ENCODE measurements at places on chromosomes 16 and 17.
A peak's percentile ranks its signal among the peaks of the same experiment; 100 is the strongest.

DNA sequence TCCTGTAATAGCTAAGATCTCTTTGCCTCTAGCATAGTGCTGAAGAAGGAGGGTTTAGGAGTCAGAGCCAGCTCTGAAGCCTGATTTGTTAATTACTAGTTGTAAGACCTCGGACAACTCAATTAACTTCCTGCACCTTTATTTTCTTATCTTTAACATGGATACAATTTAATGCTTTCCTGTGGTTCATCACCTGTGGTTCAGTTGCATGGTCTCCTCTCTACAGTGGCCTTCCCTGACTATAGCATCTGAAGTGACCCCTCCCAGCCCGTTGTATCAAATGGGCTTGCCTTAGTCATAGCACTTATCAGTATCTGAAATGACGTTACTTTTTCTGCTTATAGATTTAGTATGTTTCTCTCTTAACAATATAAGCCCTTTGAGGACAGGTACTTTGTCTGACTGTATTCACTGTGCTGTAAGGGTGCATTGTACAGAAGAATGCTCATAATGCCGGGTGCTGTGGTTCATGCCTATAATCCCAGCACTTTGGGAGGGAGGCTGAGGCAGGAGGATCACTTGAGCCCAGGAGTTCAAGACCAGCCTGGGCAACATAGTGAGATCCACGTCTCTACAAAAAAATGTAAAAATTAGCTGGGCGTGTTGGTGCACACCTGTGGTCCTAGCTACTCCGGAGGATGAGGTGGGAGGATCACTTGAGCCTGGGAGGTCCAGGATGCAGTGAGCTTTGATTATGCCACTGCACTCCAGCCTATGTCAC, 2.6 kb upstream of the NDE1 start:
- DNase-seq: no peak

DNA sequence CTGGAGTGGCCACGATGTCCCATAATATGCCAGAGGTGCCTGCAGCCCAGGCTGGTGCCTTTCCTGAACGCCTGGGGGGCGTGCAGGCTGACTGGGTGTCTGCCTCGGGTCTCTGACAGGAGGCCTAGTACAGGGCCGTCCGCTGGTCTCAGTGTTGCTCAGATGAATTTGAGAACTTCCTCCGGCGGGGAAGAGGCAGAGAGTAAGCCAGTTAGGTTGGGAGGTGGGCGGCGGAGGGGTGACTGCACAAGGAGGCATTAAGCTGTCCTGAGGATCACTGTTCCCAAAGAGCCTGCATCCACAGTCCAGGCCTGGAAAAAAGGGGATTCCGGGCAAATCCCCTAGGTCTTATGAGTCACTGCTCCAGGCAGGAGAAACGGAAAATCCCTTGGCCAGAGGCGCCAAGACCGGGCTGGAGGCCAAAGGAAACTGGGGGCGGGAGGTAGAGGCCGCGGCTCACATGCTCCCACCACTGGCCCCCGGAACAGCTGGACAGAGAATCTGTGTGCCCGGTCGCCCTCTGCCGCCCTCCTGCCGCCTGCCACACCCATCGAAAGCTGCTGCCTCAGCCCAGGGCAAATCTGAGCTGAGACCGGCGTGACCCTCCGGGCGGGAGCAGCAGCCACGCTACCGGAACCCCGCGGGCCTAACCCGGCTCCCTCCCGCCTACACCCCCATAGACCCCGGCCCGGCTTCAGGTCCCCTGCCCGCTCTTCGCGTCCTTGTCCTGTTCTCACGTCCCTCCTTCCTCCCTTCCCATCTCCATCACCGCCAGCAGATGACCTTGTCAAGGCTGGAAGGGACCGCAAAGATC, 1.2 kb downstream of the TRIM47 start:
- no peak for DNase-seq

DNA sequence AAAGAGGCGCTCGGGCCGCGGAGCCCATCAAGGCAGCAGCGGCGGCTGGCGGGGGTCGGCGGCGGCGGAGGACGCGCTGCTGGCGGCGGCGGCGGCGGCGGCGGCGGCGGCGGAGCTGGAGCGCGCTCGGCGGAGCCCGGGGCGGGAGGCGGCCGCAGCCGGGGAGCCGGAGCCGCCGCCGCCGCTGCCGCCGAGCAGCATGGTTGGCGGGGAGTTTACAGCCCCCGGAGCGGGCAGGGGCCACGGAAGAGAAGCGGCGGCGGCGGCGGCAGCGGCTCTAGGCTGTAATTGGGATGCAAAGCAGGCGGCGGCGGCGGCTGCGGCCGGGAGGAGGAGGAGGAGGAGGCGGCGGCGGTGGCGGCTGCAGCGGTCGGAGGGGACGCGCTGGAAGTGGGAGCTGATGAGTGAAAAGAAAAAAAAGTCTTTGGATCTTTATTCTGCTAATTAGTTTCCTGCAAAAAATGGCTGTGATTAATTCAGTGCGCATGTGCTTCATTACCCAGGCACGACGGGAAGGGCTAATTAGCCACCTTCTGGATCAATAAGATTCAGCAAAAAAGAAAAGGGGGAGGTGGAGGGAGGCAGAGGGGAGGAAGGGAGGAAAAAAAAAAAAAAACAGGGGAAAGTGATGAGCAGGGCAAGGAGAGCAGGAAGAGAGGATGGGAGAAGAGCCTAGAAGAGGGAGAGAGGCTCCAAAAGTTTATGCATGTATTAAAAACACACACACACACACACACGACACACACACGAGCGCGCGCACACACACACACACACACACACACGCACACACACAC, 10.9 kb upstream of the ZFHX3 start:
- DNase-seq: no peak

GRCh38 chr17:80619535-80620235, 75.0 kb downstream of the RPTOR start:
- DNase-seq: no peak

- peak; percentile 13 for DNase-seq
Measured at GRCh38 chr16:19071811-19072777, 4.7 kb downstream of the COQ7 start.

DNA sequence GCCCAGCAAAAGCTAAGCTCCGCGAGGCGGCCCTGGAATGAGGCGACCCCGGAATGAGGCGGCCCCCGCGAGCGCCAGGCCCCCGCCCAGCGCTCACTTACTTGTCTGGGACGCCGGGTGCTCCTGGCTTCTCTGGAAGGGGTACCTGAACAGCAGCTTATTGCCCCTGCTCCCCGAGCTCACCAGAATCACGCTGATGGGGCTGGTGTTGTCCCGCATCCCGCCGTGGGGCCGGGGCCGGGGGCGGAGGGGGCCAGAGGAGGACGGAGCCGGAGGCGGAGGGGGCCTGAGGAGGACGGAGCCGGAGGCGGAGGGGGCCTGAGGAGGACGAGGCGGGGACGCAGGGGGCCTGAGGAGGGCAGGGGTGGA, 440 bp downstream of the NPRL3 start:
- DNase-seq: no peak

DNA sequence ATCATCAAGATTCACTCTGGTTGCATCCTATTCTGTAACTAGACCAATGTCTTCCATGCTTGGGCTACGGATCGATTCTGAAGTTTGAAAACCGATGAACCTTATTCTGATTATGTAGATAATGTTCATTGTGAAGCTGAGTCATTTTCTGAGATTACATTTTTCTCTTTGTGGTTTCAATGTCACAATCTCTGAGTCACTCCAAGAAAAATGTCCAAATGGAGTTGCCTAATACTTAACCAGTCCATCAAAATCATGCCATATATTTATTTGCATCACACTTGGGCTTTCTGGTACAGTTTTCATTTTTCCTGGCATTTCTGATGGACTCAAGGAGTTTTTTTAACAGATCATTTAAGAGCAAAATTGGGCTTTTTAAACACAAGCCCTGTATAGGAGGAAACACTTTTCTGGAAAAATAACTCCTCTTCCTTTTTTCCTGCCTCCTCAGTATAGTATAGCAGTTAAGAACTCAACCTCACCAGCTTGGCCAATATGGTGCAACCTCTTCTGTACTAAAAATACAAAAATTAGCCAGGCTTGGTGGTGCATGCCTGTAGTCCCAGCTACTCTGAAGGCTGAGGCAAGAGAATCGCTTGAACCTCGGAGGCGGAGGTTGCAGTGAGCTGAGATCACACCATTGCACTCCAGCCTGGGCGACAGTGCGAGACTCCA, 17.5 kb downstream of the CACNG3 start:
- DNase-seq: no peak

DNA sequence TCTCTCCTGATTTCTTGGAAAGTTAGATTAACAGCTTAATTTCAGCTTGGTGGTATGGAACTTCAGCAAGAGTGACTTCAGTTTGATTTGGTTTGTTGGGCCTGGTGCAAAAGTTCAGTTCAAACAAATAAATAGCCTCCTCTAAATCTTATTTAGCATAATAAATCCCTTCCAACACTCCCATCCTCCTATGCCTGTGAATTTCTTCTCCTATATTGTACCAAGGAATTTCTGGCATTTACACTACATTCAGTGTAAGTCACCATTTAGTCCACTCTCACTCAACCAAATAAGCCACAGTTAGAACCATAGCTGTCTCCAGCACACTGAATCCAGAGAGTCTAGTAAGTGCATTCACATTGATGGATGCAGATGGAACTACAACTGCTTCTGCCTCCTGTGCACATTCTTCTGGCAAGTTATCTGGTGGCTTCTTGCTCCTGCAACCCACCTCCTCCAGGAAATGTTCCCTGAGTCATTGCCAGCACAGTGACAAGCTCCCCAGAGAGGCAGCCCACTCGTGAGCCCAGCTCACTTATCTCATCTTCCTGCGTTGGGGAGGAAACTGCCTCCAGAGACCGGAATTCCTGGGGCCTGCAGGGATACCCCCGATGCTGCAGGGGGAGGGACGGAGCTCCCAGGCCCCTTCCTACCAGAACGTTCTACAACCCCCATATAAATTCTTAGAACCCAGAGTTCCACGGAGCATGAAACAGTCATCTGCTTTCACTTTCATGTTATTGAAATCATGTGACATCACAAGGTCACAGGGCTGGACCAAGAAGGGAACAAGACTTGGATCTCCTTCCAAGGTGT, 318.3 kb downstream of the PHKB start:
- DNase-seq: no peak

GRCh38 chr17:80645706-80646325, 101.2 kb downstream of the RPTOR start:
- DNase-seq: no peak

GRCh38 chr17:37137070-37137610, 188.4 kb downstream of the AATF start:
- no peak for DNase-seq

GRCh38 chr16:66309-67182, 5.9 kb downstream of the RHBDF1 start:
- DNase-seq: no peak

- no peak for DNase-seq
Measured at GRCh38 chr16:20393801-20394577, 10.5 kb downstream of the PDILT start.

- no peak for DNase-seq
Measured at GRCh38 chr16:55438281-55438680, 40.7 kb upstream of the MMP2 start.

GRCh38 chr16:21937336-21937829, 15.8 kb upstream of the UQCRC2 start:
- no peak for DNase-seq

GRCh38 chr17:64341181-64341580, 49.5 kb downstream of the PECAM1 start:
- no peak for DNase-seq

DNA sequence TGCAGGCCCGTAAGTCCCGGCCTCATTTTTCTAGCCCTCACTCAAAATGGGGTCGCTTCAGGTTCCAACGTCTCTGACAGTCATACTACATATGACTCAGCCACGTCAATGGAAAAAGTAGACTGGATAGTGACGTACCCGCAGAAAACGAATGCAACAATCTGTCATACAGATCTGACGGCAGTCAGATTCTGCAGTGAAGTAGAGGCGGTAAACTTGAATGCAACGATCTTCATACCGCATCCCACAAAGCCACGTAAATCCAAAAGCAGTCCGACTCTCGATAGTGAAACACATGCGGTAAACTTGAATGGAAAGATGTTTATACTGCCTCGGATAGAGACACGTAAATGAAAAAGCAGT, 38.4 kb upstream of the ARL4D start:
- DNase-seq: peak; percentile 83

DNA sequence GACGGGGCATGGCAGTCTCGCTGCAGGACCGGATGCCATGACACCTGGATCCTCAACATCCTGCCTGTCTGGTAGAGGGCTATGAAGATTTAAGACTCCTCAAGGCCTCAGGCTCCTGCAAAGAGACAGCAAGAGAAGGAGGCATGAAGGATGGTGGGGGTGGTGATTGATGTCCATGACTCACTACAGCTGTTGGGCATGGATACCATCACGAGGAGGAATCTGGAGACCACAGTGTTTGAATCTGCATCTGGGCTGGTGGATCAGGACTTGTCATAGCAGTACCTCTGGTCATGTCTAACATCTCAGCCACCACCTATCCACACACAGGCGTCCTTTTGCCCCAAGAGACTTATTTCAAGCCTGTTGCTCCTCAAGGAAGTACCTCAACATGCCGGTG, 50.2 kb upstream of the WSCD1 start:
- no peak for DNase-seq

DNA sequence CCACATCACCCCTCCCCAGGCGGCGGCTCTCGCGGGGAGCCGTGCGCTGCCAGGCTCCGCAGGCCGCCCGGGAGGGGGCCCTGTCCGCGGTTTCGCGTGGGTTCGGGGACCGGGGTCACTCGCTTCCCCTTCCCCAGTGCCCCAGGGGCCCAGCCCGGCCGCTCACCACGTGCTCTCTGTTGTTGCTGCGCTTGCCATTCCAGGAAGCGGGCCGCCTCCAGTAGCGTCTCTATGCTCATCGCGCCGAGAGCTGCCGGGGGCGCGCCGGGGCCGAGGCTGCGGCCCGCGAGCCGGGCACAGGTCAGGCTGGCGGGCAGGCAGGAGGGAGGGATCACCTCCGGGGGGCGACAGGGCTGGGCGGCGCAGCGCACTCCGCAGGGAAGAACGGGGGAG, 390 bp downstream of the MNT start:
- peak; percentile 5 for DNase-seq

DNA sequence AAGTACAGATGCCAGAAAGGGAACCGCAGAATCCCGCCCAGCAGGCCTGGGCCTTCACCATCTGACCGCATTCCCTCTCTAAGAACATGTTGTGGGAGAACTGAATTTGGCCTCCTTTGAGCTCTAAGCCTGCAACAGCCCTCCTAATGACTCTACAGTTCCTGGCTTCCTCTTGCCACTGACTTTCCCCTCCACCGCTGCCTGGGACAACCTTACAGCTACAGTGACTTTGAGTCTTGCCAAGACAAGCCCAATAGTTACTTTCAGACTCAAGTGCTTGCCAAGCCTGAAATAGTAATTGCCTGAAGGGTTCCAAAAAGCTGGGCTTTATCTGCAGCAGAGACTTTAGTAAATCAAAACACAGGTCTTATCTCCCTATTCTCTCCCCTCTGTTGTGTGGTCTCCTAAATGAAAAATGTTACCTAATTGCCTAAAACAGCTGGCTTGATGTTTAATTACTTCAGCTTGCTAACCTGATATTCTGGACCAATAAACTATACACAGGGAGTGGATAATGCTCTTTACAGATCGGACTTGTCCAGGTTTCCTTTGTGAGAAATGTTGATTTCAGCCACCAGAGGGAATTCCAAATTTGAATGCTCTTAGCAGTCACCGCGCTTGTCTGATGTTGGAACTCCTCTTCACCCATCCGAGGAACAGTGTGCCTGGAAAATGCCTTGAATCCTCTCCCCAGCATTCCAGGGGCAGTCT, 85.1 kb upstream of the TBX2 start:
- DNase-seq: no peak

Measured in AML-193 (cell line).